T-cell (primary cell): ENCODE measurements at places on chromosomes 2 and 18.

- no peak for DNase-seq
Measured at GRCh38 chr2:217685255-217685605, 317.6 kb downstream of the TNS1 start.

GRCh38 chr2:41949091-41949882 is 98.5 kb upstream of the PKDCC start:
- DNase-seq, result no peak

DNA sequence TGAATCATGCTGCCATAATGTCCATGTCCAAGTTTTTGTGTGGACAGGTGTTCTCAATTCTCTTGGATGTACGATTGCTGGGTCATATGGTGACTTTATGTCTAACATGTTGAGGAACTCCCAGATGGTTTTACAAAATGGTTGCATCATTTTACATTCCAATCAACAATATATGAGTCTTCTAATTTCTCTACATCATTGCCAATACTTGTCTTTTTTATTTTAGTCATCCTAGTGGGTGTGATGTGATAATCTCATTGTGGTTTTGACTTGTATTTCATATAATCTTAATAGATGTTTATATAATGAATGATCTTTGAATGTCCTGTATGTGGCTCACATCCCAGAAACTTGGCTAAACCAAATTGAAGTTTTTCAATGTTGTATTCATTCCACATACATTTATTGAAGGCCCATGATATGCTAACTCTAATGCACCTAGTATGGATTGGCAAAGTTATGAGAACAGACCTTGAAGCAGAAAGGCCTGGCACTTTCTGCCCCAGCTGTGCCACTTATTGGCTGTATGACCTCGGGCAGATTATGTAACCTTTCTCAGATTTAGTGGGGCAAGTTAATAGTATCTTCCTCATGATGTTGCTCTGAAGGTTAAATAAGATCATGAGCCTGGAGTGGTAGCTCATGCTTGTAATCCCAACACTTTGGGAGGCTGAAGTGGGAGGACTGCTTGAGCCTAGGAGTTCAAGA is 205.4 kb downstream of the RAB3GAP1 start:
- no peak for DNase-seq

GRCh38 chr18:74294526-74294925 is 2.8 kb upstream of the CYB5A start:
- DNase-seq, result no peak

DNA sequence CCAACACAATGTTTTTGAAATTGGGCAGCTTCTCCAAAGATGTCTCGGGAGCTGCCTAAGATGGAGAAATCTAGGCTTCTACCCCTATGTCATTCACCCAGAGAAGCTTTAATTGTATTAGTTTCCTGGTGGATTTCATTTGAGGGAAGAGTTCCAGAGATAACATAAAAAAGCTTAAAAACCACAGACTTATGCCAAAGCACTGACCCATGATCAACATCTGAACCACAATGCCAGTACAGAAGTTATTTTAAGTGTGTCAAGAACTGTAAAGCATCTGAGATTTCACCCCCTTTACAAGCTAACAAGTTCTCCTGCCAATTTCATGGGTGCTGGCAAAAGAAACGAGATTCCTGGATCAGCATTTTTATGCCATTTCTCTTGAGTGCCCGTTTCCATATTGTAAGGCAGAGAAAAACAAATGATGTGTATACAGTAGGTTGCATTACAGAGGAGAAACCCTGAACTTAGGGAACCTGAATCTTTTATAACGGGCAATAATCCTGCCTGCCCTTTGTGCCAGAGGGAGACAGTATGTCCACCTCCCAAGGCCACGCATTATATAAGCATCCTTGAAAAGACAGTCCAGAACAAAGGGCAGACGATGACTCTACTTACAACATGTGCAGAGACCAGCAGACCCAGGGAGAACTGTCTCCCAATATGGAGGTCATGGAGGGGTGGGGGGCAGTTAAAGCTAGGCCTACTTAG is 44.1 kb downstream of the MREG start:
- no peak for DNase-seq

DNA sequence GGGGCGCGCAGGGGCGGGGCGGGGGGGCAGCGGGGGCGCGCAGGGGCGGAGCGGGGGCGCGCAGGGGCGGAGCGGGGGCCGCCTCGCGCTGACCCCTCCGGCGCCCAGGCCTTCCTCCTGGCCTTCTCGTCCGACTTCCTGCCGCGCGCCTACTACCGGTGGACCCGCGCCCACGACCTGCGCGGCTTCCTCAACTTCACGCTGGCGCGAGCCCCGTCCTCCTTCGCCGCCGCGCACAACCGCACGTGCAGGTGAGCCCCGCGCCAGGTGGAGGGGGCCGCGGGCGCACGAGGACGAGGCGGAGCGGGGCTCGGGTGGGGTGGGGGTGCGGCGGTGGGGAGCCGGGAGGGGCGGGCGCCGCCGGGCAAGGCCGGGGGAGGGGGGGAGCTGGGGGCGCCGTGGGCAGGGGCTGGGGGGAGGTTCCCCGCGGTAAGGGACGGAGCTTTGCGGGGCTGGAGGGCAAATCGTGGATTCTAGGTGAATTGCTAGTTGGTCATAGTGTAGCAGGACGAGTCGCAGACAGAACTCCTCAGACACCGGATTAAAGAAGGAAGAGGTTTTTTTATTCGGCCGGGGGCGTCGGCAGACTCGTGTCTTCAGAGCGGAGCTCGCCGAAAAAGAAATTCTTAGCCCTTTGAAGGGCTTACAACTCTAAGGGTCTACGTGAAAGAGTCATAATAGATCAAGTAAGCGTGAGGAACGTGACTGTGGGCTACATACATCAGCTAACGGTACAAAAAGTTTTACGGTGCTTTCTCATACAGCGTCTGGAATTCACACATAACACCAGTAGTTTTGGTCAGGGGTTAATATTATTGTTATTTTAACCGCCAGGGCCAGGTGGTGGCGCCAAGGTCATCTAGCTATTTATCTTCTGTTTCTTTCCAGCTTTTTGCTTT is 29.9 kb downstream of the ANO7 start:
- DNase-seq, result no peak

GRCh38 chr2:237154082-237154638 is 68.5 kb downstream of the COPS8 start:
- peak; percentile 72 for DNase-seq

- DNase-seq, result no peak
Measured at GRCh38 chr2:232984451-232985207, 28.4 kb downstream of the NGEF start.

DNA sequence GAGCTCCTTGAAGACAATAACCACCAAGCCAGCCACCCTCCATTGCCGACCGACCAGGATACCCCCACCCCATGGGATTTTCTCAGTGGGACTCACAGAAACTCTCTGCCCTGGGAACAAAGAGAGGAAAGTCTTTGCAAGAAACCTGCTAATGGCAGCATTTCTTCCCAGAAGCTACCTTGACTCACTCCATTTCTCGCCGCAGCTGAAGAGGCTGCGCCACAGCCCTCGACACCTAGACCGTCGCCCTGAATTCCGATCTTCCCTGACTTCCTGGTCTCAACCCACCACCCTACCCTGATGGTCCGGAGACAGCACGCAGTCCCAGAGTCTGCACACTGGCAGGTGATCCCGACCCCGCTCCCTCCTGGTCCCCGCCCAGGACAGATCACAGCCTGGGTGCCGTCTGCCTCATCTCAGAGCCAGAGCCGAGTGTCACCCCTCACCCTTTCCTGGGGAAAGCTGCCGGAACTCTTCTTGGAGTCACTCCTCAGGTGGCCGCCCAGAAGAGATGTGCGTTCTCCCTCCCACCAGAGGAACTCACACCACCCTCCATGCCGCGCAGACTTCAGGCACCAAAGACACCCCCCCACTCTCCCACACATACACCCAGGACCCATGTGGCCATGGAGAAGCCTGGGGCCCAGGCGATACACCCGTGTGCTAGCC is 24.6 kb downstream of the AQP12A start:
- no peak for DNase-seq

DNA sequence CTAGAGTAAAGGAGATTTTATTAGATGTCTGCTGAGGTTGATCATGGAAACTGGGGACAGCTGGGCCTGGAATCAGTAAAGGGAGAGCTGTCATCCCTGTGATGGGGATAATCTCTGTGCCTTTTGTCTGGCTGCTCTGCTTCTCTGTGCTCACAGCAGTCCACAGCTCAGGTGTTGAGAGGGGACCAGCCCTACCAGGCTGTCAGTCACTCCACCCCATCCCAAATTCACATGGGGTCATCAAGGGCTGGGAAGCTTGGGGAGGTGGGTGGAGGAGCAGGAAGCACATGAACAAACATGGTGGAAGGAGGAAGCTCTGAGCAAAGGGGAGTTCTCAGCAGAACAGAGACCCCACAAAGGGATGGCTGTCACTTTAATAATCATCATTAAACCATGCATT is 13.7 kb upstream of the LRRFIP1 start:
- no peak for DNase-seq

GRCh38 chr18:28116461-28116860 is 60.5 kb downstream of the CDH2 start:
- no peak for DNase-seq

DNA sequence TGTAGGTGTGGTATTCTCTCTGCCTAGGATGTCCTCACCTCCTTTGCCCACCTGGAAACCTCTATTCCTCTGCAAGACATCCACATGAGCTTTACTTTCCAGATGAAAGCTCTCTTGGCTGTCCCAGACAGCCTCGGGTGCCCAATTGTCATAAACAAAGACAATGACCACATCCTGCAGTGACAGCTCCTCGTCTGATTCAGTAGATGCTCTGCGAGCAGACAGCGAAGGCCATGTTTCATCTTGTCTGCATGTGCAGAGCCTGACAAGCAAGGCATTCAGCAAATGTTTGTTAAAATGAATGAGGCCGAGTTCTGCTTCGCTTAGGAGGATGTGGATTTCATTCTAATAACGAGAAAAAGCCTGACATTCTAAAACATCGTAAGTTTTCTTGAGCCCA is 150.9 kb downstream of the MTCL1 start:
- no peak for DNase-seq

DNA sequence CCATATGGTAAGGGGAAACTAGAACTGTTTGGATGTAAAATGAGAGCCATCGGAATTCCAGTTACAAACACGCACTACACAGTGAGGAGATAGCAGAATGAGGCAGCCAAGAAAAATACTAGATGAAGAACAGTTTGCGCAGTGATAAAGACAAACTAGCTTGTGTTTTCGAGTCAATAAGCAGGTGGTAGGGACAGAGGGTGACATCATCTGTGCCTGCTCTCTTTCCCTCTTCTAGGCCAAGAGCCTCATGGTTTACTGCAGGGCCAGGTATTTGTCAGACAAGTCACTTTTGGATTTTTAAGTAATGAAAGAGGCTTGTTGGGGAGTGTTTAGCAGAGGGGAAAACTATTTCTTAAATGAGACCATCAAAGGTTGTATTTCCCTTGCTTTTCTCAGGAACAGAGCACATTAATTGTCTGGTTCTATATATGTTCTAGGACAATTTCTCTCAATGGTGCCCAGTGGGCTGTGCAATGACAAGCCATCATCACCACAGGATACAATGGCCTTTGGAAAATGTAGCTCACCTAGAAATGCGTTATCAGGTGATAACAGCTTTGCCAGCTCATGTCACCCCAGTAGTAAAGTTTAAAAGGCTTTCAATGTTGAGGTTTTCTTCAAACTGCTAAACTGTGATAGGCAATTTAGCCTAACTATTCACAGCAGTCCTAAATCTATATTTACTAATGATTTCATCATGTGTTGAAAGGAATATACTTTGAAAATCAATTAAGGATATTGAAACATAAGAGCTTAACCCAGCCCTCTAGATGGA is 1210.3 kb upstream of the ZEB2 start:
- no peak for DNase-seq

DNA sequence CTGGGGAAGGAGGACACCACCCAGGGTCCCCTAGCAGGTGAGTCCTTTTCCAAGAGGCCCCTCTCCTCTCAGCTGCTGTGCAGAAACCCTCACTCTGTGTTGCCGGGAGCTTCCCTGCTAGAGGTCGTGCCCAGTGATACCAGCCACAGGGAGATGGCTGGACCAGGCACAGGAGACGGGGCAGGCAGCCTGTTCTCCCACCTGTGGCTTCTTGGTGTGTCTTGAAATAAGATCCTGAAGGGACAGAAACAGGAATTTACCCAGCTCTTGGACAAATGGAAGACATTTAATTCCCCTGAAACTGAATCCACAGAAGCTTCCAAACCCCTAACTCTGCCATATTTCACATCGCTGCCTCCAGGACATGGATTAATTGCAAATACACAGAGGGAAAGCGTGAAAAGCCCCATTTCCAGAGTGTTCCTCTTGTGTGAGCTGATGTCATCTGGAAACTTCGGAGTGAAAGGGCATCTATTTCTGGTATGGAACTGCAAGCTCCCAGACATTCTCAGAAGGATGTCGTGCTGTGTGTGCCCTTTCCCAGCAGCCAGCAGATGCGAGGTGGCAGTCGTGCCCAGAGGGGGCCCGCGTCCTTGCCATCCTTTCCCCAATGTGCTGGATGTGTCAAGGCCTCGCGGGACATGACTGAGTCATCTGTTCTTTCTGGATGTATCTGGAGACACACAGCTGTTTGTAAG is 177.7 kb downstream of the SEPTIN10 start:
- no peak for DNase-seq

DNA sequence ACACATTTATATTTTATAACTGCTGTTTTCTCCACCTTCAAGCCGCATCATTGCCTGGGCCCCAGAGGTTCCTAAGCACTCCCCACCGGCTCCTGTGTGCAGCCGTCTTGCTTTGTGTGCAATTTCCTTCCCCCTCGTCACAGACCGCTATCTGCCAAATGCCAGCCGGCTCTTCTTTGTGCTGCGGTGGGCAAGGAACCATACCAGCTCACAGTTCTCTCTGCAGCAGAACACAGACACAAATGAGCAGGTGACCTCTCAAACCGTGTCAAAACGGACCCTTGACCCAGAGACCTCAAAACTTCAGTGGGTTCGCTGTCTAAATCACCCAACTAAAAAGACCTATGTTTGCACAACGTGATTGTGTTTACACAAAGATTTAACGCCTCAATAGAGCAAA is 58.2 kb downstream of the KLF7 start:
- no peak for DNase-seq
